ENCODE measurements at places on chromosomes 7 and 10.
A peak's percentile ranks its signal among the peaks of the same experiment; 100 is the strongest.

DNA sequence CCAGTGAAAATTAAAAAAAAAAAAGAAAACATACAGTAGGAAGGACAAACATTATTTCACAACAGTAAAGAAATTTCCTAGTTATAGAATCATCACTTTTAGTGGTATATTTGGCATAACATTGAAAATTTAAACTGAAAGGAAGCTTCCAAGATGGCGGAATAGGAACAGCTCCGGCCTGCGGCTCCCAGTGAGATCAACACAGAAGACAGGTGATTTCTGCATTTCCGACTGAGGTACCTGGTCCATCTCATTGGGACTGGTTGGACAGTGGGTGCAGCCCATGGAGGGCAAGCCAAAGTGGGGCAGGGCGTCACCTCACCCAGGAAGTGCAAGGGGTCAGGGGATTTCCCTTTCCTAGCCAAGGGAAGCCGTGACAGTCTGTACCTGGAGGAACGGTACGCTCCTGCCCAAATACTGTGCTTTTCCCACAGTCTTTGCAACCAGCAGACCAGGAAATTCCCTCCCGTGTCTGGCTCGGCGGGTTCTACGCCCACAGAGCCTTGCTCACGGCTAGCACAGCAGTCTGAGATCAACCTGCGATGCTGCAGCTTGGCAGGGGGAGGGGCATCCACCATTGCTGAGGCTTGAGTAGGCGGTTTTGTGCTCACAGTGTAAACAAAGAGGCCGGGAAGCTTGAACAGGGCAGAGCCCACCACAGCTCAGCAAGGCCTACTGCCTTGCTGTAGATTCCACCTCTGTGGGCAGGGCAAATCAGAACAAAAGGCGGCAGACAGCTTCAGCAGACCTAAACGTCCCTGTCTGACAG lies 19.4 kb downstream of the PON3 start:
- peak; percentile 78 for DNase-seq

DNA sequence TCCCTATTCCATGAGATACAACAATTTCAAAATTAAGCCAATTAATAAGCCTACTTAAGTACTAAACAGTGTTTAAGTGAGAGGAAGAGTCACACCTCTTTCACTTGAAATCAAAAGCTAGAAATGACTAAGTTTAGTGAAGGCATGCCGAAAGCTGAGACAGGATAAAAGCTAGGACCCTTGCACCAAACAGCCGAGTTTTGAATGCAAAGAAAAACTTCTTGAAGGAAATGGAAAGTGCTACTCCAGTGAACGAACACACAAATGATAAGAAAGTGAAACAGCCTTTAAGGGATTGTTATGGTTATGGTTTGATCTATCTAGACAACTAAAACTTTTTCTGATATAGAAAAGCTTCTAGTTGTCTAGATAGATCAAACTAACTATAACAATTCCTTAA lies 135.4 kb upstream of the KMT2E start:
- DNase-seq, result no peak

DNA sequence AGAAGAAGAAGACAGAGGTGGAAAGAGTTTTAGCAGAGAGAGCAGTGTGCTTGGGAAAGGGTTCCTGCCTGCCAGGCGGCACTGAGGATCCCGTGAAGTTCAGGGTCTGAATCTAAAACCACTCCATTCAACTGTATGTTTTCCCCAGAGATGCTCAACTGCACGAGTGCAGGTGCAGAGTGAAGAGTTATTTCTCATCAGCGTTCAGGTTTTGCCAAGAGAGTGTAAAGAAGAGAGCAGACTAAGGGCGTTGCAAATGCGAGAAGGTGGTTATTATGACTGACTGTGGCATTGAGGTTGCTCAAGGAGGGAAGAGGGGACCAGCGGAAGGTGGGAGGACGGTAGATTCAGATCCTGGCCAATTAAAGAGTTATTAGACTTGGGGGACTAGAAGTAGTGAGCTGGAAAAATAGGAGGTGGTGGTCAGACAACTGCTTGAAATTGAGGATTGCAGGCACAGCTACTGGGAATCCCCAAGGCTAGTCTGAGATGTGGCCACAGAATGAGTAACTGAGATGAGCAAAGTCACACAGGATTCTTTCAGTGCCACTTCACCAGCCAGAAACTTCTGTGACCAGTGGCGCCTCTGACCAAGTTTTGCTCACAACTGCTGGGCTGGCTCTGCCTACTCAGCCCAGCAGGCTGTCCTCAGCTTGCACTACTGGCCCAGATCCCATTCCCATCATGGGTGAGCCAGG lies 29.1 kb downstream of the STRA8 start:
- no peak for DNase-seq

DNA sequence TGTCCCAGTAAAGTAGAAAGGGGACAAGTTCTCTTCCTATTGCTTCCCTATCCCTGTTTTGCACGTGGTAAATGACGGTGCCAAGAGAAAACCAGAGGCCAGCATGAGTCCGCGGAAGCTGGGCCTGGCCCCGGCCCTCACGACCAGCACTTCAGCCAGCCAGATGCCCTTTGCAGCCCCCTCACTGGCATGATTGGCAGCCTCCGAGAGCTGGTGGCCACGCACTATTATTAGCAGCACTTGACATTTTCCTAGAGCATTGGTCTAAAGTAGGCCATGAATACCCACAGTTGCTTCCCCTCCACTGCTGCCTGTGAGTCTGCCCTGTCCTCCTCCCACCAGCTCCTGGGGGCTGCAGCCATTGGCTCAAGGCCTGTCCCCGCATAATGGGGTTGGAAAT lies 369.1 kb downstream of the PLXNA4 start:
- no peak for DNase-seq

DNA sequence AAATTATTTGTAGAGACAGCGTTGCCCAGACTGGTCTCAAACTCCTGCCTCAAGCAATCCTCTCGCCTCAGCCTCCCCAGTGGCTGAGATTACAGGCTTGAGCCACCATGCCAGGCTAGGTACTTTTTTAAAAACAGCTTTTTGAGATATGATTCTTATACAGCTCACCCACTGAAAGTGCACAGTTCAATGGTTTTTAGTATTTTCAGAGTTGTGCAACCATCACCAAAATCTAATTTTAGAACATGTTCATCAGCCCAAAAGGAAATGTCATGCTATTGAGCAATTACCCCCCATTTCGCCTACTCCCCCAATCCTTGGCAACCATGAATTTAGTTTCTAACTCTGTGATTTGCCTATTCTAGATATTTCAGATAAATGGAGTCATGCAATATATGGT lies 73.7 kb downstream of the EVX1 start:
- DNase-seq, result no peak

GRCh38 chr10:5449823-5450222 lies 37.5 kb downstream of the NET1 start:
- DNase-seq, result no peak

GRCh38 chr10:106761906-106762305 lies 402.6 kb downstream of the SORCS1 start:
- no peak for DNase-seq

- DNase-seq, result no peak
Observed at GRCh38 chr10:29617880-29618340, 16.9 kb downstream of the SVIL start.

DNA sequence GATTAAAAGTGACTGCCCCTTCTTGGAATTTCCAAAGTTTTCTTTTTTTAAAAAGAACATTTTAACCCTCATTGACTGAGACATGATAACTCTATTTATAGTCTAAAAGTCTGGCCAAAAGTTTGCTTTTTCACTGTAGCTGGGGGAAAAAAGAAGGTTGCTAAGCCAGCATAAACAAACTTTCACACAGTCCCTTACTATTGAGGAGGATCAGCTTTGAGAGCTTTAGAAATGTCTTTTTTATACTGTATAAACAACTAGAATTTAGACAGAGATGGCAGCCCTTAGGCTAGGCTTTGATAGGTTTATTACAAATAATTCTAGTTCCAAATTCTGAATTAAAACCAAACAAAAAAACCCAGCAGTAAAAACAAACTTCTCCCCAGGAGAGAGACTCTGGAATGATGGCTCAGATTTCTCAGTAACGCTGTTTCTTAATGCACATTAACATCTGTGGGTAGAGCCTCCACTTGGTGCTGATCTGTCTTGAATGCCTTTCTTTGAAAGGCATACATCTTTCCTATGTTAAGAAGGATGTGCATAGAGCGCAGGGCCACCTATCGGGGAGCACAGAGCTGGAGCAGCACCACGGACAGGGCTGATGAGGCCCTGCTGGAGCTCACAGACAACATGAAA lies 100.9 kb upstream of the PDLIM1 start:
- DNase-seq, result peak; percentile 40

DNA sequence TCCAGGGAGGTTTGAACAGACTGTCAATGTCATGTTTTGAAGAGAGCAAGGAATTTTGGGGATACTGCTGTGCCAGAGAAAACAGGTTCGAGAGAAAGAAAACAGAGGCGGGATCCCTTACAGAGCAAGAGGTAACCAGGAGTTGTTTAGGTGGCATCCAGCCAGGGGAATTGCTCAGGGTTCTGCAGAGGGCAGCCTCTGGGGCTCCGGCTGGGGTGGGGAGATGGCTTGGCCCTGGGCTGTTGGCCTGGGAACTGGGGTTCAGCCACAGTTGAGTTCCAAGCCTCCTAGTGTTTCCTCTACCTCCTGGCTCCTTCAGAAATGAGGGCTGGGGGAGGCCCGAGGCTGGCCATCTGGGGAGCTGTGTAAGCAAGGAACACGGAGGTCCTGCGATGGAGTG lies 68.0 kb downstream of the CAMK1D start:
- DNase-seq, result no peak

DNA sequence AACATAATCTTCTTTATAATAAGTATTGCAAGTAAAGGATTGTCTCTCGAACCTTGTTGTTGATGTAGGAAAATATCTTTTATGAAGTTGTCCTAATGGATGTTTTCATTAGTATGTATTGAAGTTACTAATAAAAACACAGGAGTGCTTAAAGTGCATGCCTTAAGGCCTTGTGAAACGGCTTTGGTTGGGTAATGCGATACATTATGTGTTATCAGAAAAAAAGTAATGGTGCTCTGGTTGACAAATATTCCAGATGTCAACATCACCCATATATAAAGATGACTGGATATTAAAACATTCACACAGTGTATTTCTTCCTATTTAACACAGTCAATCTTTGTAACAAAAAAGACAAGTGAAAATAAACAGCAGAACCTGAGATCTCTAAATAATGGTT lies 310.7 kb downstream of the PRKG1 start:
- no peak for DNase-seq

DNA sequence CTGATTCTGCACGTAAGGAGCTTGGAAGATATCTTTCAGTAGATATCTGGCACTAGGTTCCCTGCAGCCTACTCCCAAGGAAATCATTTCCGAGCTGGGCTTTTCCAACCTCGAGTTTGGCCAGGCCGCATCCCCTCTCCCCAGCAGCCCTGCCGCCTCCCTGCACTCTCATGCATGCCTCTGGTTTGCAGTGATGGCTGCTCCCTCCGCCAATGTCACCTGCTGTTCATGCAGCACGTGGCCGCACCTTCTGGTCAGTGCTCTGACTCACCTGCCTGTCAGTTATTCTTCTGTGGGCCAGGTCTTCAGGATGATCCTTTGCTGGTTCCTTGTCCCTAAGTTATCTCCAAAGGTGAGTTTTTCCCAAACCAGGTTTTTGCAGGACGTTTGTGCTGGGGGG lies 50.6 kb upstream of the RASGEF1A start:
- no peak for DNase-seq

DNA sequence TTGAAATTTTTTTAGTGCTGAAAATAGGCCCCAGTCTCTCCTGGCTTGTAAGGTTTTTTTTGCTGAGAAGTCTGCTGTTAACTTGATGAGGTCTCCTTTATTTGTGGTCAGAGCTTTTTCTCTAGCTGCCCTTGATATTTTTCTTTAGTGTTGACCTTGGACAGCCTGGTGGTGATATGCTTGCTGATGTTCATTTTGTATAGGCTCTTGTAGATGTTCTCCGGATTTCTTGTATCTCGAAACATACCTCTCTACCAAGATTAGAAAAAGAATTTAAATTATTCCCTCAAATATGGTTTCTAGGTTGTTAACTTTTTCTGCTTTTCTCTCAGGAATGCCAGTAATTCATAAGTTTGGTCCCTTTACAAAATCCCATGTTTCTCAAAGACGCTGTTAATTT lies 102.3 kb downstream of the TWIST1 start:
- no peak for DNase-seq

DNA sequence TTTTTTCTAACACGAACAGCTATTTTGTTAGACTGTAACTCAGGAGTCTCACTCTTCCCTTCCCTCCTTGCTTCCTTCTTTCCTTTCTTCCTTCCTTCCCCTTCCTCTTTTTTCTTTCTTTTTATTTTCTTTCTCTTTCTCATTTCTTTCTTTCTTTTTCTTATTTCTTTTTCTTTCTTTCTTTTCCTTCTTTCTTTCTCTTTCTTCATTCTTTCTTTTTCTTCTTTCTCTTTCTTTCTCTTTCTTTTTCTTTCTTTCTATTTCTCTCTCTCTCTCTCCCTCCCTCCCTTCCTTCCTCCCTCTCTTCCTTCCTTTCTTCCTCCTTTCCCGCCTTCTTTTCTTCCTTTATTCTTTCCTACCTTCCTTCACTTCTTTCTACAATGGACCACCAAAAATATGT lies 1443.0 kb upstream of the LRRTM3 start:
- no peak for DNase-seq

DNA sequence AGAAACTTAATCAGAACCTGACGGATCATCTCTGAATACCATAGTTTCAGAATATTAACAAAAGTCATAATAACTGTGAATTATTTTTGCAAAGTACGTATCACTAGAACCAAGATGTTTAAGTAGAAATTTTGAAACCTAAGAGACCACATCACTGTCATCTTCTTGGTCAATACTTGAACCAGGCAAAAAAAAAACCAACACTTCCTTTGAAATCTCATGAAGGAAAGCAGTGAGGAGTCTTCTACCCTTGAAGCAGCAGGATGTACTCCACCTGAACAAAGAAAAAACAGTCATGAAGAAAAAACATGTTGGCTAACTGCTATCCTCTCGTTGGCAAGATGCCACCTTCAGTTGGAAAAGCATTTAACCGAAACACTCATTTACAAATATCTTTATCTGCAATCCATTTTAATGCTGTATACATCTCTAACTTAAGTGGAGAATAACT lies 82.4 kb downstream of the SRPK2 start:
- DNase-seq, result no peak

DNA sequence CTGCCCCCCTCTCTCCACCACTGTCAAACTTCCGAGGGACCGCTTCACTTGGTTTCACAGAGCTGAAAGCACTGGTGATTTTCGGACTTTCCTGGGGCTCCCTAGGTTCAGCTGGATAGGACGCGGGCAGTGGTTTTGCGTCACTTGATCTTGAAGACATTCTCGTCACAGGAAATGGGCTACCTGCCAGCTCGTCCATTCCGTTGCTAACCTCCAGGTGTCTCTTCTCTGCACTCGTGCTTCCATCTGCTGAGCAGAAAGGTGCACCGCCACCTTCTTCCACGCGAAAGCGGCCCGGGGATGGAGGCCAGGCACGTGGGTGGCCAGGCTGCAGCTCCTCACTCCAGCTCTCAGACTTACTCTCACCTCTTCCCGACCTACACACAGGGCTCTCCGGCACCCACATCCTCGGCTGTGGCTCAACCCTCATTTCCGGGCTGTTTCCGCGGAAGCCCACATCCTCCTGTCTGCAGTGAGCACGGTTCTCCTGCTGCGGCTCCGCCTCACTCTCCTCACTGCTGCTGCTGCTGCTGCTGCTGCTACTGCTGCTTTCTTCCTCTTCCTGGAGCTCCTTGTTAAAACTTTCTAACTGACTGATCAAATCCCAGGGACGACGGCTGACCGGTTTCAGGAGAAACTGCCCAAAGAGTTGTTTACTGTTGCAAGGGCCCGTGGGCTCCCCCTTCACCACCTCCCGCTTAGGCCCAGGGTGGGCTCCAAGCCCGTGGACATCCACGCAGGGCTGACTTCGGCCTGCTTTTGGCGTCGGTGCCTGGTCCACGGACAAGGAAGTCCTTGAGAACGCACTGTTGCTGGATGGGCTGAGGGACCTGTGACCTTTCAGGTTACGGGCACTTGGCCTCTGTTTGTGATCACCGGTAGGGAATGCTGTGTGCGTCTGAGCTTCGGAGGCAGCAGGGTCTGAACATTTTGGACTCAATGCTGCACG lies 32.1 kb downstream of the JCAD start:
- DNase-seq, result peak; percentile 49

Data from ELF-1 (cell line).